ENCODE measurements at places on chromosomes 7 and 10.
A peak's percentile ranks its signal among the peaks of the same experiment; 100 is the strongest.

GRCh38 chr10:6045314-6045848 lies 16.8 kb downstream of the IL2RA start:
- DNase-seq, result no peak

DNA sequence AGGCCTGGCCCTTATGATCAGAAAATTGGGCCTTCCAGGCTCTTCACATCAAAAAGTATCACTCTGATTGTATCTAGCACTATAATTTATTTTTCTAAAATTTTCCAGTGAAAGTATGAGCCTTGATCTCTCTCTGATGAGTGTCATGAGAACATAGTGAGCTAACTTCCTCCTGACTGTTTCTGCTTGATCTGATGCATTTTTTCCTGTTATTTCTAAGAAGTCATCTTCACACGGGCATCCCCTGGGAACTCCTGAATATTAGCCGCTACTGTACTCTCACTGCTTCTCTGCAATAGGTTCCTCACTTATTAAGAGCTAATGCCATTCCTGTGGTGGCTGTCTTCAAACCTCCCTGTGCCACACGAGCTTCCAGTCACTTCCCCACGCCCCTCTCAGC lies 63.1 kb upstream of the ZPBP start:
- no peak for DNase-seq

GRCh38 chr10:86596266-86596665 lies 58.1 kb upstream of the OPN4 start:
- DNase-seq, result no peak

GRCh38 chr10:111648046-111648445 lies 535.5 kb downstream of the GPAM start:
- no peak for DNase-seq

- DNase-seq, result no peak
Observed at GRCh38 chr10:13890233-13891127, 303.7 kb downstream of the PRPF18 start.

GRCh38 chr10:69101451-69102095 lies 13.7 kb downstream of the SRGN start:
- no peak for DNase-seq

DNA sequence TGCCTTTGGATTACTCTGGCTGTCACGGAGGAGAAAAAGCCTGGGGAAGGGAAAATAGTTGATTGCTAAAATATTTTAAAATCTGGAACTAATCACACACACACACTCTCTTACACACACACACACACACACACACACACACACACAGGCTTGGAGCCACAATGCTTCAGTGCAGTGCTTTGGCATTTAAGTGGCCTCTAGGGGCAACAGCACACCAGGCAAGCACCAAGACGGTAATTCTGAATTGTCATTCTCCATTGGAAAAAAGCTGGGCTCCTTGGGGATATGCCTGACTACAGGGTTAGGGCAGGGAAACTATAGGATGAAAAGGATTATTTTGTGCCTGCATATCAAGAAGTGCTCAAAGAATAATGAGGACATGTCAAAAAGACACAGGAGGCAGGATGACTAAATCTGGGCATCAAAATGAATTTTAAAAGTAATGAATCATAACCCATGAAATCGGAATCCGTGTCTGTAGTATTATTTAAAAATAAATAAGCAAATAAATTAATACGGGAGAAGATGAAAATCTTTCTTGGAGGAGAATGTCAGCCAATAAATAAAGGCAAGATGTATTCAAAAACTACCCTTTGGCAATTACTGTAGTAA lies 30.4 kb upstream of the DDC start:
- DNase-seq, result no peak

GRCh38 chr10:51804866-51805265 lies 105.5 kb upstream of the CSTF2T start:
- peak; percentile 28 for DNase-seq

DNA sequence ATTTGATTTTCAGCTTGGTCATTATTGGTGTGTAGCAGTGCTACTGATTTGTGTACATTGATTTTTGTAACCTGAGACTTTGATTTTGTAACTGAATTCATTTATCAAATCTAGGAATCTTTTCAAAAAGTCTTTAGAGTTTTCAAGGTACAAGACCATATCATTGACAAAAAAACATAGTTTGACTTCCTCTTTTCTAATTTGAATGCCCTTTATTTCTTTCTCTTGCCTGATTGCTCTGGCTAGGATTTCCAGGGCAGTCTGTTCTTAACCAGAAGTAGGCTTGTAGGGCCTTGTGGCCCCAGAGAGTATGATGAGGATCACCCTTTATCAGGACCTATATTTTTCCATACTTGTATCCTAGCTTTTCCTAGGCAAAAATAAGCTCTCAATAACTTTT lies 234.5 kb upstream of the FZD1 start:
- no peak for DNase-seq

- no peak for DNase-seq
Observed at GRCh38 chr7:3057066-3057420, 13.4 kb upstream of the CARD11 start.

GRCh38 chr10:132551093-132551807 lies 13.7 kb downstream of the INPP5A start:
- no peak for DNase-seq

DNA sequence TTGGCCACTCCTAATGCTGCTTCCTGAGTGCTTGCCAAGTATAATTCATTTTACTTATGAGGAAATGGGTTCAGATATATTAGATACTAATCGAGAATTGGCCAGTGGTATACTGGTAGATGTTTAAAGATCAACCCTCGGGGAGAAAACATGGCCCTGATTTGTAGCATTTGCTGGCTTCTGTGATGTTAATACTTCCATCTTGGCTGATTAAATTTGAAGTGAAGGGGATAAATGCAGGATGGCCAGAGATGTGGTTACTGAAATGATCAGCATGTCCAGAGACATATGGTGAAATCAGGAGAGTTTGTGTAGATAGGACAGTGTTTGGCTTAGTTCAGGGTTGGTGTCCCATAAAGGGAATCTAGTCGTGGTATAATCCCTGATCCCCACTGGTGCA lies 11.2 kb downstream of the UBE2D4 start:
- DNase-seq, result no peak

- DNase-seq, result no peak
Observed at GRCh38 chr7:47335071-47335470, 246.8 kb downstream of the TNS3 start.

DNA sequence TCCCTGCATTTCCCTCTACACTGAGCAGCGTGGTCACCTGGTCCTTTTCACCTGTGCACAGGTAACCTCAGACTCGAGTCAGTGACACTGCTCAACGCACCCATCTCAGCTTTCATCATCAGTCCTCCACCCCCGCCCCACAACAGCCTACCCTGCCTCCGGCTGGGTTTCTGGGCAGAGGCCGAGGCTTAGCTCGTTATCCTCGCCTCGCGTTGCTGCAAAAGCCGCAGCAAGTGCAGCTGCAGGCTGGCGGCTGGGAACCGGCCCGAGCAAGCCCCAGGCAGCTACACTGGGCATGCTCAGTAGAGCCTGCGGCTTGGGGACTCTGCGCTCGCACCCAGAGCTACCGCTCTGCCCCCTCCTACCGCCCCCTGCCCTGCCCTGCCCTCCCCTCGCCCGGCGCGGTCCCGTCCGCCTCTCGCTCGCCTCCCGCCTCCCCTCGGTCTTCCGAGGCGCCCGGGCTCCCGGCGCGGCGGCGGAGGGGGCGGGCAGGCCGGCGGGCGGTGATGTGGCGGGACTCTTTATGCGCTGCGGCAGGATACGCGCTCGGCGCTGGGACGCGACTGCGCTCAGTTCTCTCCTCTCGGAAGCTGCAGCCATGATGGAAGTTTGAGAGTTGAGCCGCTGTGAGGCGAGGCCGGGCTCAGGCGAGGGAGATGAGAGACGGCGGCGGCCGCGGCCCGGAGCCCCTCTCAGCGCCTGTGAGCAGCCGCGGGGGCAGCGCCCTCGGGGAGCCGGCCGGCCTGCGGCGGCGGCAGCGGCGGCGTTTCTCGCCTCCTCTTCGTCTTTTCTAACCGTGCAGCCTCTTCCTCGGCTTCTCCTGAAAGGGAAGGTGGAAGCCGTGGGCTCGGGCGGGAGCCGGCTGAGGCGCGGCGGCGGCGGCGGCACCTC lies at the start of the genes KLLN and PTEN:
KLLN (minus strand) TSS at position 481 of the 891 bp plus-strand sequence. CDS start 1,046 bp downstream, outside the sequence.
PTEN (plus strand) TSS at position 573 of the 891 bp plus-strand sequence. CDS start 845 bp downstream, outside the sequence.
- peak; percentile 77 for DNase-seq
